ENCODE measurements at places on chromosomes 4 and X.

DNA sequence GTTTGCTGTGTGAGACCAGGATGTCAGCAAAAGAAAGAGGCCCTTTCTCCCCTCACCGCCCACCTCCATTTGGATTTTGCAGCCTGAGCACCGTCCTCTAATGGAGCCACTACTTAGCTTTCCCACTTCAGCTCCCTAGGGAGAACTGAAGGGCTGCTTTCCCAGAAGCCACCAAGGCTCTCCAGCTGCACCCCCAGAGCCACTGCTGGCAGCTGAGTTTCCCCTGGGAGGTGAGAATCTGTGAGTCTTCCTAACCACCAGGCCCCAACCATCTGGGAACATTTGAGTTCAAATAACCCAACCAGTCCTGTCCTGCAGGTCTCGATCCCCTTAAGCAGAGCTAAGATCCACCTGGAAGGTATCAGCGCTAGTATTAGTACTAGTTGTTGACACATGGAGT, 173.1 kb upstream of the USP9X start:
- no peak for DNase-seq

- no peak for DNase-seq
These were observed 16.0 kb upstream of the SEPTIN6 start for GRCh38 chrX:119708936-119709335.

- DNase-seq, result no peak
These were observed 368.8 kb downstream of the MAGEE1 start for GRCh38 chrX:76796311-76796710.

- DNase-seq, result no peak
These were observed 61.4 kb downstream of the SMARCA1 start for GRCh38 chrX:129461801-129462456.

DNA sequence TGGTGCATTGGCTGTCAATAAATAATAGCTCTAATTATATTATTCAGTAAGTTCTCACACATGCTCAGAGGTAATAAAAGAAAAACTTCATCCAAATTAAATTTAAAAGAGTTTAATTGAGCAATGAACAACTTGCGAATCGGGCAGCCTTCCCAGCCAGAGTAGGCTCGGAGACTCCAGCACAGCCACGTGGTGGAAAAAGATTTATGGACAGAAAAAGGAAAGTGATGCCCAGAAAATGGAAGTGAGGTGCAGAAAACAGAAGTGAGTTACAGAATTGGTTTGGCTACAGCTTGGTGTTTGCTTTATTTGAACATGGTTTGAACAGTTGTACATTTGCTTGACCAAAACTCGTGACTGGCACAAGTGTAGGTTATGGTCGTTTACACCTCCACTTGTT, 13.6 kb upstream of the BOD1L1 start:
- no peak for DNase-seq

GRCh38 chrX:103791826-103792485, 15.3 kb downstream of the PLP1 start:
- no peak for DNase-seq

DNA sequence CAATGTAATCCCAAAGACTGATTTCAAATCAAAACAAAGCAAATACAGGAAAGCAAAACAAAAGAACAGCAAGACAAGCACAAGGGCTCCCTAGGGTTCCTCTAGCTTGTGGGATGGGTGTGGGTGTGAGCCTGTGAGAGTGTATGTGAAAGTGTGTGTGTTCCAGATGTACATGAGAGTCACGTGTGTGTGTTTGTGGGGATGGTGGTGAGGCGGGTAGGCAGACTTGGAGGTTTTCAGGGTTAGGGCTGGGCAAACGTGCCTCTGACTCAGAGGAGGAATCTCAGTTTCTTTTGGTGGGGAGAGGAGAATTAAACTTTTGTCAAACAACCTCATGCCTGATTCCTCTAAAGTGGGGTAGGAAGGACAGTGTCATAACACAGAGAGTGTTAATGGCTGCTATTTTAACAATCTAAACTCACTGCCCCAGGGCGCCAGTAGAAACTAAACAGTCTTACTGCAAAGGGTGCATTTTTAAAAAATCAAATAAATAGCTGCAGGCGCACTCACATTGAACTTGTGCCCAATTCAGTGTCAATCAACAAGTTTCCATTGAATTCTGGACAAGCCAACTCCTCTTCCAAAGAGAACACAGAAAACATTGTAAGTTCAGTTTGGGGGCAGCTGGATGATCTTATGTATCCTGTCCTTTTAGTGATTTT, 51.8 kb downstream of the CHRDL1 start:
- DNase-seq, result no peak

GRCh38 chr4:52546449-52546848, 112.7 kb downstream of the USP46 start:
- no peak for DNase-seq

DNA sequence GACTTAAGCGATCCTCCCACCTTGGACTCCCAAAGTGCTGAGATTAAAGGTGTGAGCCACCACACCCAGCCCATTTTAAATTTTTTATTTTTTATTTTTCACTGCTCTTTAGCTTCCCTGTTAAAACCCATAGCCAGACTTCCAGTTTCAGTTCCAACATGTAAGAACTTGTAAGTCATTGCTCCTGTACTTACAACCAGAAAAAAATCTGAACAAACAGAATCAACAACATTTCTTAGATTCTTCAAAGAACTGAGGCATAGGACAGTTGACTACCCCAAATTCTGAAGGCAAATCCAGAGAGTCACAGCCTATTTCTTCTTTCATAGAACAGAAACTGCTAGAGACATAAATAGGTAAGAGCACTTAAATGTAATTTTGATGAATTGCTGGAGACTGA, 8.1 kb downstream of the GPRASP3 start:
- DNase-seq, result no peak

- no peak for DNase-seq
These were observed 14.4 kb upstream of the ENAM start for GRCh38 chr4:70614184-70614555.

- no peak for DNase-seq
These were observed 12.9 kb upstream of the WDR1 start for GRCh38 chr4:10129196-10130177.

- DNase-seq, result no peak
These were observed 2.4 kb downstream of the RAP2C start for GRCh38 chrX:132216806-132217202.

DNA sequence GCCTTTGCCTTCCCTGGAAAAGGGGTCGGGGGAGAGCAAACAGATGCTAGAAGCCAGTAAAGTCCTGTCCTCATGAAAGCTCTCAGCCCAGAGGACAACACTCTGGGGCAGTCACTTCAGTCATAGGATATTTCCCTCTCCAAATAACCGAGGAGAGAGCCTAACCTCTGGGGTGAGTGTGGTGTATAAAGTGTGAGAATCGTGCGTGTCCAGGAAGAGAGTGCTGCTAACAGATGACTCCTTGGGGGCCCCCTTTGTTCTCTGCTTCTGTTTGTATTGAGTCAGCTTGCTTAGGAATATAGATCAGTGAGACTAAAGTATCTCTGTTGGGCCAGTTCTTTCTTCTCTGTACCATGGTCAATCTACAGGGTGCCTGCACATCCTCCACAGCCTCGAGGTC, 247.2 kb downstream of the PALLD start:
- no peak for DNase-seq

GRCh38 chrX:40887476-40887875, 152.1 kb upstream of the MED14 start:
- DNase-seq, result no peak

DNA sequence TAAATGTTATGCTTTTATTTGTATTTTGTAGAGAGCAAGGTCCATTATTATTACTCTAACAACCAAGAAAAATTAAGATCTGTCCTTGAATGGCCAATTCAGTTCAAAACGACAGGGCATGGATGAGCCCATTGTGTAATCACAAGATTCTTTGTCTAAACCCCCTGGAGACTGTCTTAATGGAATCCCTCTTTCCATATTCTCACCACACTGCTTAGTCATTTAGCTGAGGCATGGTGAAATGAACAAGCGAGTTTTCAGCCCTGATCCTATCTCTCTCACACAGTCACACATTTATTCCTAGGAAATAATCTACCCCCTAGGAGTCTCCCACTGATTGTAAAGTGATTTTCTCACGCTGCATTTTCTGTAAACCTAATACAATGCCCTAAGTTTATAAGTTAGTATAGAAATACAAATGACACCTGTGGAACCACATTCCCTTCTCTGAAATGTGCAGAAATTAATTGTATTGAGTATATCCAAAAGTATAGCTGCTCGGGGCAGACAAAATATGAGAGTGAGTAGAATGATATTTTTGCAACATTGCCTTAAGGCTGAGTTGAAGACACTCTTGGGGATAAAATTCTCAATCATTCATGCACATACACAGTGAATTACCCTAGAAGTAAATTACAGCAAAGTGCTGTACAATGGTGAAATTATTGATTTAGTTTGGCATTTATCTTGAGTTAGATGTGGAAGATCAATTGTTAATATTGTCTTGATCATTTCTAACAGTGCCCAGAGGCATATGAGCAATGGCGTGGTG, 119.7 kb upstream of the PCDH7 start:
- DNase-seq, result no peak

DNA sequence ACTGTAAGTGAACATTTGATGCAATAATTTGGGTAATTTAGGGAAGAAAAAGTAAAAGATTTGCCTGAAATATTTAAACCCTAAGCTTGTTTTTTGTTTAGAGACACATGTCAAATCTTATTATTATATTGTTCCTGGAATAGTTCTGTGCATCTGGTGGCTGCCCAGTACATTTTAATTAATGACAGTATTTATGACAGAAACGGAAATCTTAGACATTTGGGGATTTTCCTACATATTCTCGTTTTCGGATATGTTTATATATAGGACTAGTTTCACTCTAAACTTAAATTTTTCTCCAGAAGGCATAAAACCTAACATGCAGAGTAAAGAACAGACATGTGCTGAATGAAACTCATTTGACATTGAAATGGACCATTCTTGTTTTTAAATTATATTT, 125.6 kb upstream of the PAQR3 start:
- DNase-seq, result no peak

DNA sequence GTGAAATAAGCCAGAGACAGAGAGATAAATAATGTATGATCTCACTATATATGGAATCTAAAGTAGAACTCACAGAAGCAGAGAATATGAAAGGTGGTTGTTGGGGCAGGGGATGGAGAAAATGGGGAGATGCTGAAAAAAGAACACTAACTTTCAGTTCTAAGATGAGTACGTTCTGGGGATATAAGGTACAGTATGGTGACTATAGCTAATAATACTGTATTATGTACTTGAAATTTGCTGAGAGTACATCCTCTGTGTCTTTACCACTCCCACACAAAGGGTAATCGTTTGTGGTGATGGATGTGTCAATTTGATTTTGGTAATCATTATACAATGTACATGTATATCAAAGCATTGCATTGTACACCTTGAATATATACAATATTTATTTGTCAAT, 6.6 kb downstream of the FBXL5 start:
- DNase-seq, result no peak

DNA sequence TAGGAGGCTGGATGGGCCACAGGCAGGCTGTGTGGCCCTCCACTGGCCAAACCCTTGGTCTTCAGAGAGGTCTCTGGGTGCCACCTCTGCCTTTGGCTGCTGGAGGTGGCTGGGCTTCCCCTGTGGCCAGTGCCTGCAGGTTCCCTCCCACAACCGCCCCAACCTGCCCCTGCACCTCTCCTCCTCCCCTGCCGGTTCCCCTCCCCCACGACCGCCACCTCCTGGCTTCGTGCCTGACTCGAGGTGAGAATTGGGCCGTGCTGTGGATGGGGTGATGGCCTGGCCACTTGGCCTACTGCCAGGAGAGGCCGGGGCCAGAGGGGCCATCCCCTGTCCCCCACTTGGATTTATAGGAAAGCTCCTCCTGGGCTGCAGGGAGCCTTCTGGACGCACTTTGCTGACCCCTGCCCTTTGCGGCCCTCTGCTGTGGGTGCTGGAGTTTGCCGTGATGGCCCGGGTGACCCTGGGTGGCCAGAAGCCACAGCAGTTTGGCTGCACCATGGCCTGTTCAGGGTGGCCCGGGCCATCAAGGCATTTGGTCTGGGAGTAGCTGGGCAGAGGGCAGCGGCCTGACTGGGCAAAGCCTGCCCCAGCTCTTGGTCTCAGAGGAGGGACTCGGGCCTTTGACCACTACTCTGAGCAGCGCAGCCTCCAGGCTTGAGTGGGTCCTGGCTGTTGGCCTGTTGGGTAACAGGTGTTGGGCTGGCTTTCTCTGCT, 3.8 kb downstream of the NAT8L start:
- DNase-seq, result no peak

- DNase-seq, result no peak
These were observed 77.1 kb downstream of the SLC9A7 start for GRCh38 chrX:46681849-46682248.

DNA sequence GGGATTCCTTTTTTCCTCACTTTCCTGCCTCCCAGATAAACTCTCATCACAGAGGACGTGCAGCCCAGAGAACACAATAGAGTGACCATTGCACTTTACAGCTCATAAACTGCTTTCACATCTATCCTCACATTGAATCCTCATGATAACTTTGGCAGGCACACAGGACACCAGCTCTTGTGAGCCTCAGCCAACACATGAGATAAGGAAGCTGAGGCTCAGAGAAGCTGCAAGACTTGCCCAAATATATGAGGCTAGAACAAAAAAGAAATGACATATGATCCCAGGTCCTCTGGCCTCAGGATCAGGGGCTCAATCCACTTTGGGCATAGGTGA, 85.0 kb upstream of the CPEB2 start:
- DNase-seq, result no peak

DNA sequence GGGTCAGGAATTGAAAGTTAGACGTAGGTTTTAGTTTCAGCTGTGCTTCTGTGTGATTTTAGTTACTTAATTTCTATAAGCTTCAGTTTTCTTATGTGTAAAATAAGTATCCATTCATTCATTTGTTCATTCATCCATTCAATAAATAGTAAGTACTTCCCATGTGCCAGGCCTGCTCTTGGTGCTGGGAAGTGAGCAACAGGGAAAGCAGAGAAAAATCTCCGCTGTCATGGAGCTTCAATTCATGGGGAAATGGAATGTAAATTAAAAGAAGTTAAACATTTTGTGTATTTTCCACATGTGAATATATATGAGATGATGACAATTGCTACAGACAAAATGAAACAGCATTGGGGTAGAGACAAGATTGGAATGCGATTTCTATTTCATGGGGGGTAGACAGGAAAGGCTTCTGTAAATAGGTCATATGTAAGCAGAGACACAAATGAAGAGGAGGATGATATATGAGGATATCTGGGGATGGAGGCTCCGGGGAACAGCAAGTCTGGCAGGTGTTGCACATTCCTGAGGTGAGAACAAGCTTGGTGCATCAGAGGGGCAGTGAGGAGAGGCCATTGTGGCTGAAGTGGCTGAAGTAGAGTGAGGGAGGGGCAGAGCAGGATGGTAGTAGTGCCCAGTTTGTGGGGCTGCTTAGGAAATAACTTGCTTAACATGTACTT, 66.2 kb downstream of the FHIP1A start:
- DNase-seq, result no peak

GRCh38 chr4:30952526-30953219, 232.5 kb downstream of the PCDH7 start:
- DNase-seq, result no peak

GRCh38 chr4:110032603-110033002, 119.9 kb downstream of the EGF start:
- DNase-seq, result no peak

DNA sequence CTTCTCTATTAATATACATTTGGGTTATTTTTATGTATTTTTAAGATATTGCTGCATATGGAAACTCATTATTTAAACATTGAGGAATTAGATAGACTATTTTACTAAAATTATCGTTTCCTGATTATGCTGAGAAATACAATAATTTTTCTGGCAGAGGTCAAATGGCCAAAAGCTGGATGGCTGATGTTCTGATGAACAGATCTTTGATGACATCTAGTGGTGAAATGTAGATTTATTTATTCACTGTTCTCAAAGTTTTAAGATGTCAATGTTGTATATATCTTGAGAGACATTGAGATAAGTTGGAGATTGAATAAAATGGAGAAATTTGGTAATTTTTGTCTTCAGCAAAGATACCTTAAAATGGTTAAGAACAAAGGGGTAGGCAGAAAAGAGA, 96.2 kb downstream of the UGT8 start:
- DNase-seq, result no peak
